HCEC 1CT (cell line): ENCODE measurements at places on chromosomes 6 and 20.
A peak's percentile ranks its signal among the peaks of the same experiment; 100 is the strongest.

DNA sequence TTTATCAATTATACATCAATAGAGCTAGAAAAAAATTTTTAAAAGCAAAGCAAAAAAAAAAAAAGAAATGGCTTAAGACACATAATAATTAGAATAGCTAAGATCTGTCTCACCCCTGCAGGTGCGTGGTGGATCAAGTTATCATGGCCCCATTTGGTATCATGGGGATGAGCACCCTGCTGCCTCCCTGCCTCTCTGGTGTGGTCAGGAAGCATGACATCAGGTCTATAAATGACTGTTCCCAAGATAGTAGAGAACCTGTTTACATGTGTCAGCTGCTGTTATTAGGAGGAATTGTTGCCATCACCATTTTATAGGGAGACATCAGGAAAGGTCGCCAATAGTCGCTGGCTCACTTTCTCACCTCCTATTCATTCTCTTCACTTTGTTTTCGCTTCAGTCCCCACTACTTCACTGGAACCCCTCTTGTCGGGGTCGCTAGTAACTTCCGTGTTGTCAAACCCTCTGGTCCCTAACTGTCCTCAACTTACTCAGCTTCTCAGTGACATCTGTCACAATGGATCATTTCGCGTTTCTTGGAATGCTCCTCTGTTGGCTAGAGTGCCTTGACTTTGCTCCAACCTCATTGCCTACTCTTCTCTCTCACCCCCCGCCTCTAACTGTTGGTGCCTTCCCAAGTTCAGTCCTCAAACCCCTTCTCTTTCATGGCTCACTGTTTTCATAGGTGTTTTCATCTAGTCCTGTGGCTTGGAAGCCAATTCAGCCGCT is 4.7 kb downstream of the DNTTIP1 start:
- DNase-seq: no peak

- no peak for DNase-seq
Measured at GRCh38 chr6:112279031-112279935, 24.9 kb upstream of the LAMA4 start.

DNA sequence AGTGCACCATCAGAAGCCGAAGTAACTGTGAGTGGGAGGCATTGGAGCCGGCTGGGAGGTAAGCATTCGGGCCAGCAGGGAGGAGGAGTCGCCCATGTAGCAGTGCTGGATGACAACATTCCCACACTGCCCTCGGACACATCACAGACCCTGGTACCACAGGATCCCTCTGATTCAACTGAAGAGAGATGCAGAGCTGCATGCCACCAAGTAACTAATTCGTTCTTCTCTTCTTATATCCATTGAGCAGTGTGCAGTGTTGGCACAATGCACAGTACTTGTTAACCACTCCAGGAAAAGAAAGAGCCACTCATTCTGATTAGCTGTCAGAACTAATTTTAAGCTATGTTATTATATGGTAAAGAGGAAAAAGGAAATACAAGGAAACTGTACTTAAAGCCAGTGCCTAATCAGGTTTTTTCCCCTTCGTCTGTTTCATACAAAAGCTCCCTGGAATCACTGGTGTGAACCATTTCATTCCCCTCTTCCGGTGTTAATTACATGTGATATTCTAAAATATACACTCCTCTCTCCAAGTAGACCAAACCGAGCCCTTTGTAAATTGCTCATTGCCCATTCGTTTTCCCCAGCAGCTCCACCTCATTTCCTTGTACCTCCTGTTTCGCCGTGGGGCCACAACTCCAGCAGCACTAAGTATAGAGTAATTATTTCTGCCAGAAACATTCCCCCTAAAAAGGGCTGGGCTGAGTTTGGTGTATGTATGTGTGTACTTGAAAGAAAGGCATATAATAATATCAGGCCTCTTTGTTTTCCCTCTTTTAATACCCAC is 32.4 kb upstream of the ADTRP start:
- no peak for DNase-seq

DNA sequence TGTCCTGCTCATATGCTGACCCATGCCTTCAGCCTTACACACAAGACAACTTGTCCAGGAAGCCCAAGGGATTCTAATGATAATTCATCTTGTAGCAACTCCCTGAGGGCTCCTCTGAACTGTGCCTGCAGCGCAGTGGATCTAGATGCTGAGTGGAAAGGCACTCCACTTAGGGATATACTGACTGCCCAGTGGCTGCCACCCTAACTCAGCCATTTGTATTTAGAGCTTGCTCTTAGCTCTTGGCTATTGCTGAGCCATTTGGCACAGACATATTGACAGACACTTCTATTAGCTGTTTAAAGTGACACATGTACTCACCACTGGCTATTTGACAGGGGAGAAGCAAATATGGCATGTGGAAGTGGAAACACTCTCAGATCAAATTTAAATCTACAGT is 278.3 kb upstream of the SGK1 start:
- DNase-seq: no peak

DNA sequence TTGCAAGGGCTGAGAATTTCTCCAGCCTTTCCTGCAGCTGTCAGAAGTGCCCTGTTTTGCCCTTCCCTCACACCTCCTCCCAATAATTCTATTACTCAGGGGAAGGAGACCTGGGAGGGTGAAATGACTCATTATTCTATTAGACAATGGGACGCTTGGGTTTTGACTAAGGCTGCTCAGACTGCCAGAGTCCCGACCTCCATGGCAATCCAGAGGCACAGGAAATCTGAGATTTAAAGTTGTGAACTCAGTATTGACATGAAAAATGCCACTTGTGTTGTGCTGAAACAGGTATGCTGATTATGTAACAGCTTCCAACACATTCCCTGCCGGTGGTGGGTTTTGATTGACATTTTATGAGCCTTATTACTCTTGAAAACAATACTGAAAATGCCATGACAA is 625.9 kb upstream of the FLRT3 start:
- no peak for DNase-seq

DNA sequence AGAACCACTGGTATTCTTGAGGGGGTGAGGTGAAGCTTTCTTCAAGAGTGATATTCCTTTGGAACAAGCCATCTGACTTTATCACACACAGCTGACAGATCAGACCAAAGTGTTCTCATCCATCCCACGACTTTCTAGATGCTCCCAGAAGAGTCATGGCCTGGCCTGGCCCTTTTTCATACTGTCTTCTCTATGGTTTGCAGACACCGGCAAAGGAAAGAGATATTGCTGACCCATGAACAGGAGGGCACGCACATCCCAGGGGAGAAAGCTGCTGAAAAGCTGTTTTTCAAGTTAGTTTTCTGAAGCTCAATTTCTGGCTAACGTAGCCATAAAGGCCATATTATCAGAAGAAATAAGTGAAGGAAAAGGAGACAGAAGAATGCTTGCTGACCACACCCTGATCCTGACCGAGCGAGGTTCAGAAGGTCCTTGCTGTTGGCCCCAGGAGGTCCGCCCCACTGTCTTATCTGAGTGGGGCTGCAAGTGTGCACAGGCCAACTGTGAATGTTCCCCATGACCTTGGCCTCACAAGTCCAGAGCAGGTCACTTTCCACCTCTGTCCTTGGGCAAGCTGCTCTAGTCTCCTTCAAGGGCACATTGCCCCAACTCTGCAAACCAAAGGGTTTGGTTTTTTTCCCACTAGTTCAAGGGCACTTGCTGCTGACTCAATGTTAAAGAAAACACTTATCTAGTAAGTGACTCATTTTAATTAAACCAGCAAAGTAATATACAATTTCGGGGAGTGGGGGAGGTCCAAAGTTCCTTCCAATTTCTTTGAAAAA is 2.0 kb downstream of the ACSS1 start:
- no peak for DNase-seq

DNA sequence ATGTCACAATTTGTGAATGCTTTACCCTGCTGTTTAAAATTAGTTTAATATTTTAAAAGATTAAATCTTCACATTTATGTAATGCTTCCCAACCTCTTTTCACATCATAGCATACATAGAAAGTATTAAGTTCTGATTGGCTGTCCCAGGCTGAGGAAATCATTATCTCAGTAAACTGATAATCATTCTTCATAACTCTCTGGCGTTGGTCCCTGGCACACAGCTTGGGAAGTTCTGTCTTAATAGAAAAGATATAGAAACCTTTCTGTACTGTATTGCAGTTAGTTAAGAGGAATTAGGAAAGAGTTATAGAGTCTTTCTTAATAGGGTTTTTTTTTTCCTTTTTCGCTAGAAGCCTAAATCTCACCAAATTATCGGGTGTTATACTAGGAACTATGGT is 85.4 kb downstream of the CBFA2T2 start:
- DNase-seq: no peak

- DNase-seq: no peak
Measured at GRCh38 chr6:12331474-12331873, 41.3 kb downstream of the EDN1 start.

DNA sequence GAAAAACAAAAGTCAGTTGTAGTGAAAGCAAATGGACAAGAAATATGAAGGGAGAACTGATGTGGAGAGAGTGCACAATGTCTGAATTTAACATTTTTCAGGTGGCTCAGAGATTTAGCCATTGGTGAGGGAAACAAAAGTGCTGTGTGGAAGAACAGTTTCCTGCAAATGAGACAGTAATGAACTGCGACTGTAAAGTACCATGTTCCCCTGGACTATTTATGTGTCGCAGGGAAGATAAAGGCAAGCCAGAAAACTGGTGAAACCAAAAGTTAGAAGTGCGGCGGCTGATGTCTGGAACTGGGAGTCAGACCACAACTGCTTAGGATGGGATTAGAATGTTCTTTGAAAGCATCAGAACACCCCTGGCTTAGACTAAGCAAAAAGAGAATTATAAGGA is 905.1 kb upstream of the MAN1A1 start:
- DNase-seq: no peak

GRCh38 chr6:741410-742339 is 48.7 kb upstream of the EXOC2 start:
- DNase-seq: no peak

DNA sequence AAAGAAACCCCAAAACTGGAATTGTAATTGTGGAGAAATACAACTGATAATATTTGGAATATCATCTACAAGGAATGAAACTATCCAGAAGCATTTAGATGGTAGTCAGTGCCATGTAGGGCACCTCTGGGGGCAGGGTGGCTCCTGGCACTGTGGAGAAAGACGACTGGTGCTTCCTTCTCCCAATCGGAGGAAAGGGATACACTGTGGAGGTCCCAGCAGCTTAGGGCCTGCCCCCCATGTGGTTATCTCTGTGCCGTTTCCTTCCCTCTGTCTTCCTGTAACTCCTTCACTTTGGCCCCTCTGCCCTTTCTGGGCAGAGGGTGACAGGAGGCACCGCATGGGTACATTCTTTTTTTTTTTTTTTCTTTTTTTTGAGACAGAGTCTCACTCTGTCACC is 178.4 kb downstream of the MTHFD1L start:
- no peak for DNase-seq

DNA sequence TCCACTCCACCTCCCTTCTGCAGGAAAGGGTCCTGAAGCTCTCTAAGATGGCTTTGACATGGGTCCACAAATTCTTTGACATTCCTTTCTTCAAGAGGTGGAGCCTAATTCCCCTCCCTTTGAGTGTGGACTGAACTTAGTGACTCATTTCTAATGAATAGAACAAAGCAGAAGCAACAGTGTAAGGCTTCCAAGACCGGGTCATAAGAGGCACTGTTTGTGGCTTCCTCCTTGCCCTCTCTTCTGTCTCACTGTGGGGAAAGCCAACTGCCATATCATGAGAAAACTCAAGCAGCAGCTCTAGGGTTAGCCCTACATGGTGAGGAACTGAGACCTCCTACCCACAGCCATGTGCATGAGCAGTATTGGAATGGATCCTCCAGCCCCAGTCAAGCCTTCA is 5.9 kb upstream of the CDK5RAP1 start:
- no peak for DNase-seq

DNA sequence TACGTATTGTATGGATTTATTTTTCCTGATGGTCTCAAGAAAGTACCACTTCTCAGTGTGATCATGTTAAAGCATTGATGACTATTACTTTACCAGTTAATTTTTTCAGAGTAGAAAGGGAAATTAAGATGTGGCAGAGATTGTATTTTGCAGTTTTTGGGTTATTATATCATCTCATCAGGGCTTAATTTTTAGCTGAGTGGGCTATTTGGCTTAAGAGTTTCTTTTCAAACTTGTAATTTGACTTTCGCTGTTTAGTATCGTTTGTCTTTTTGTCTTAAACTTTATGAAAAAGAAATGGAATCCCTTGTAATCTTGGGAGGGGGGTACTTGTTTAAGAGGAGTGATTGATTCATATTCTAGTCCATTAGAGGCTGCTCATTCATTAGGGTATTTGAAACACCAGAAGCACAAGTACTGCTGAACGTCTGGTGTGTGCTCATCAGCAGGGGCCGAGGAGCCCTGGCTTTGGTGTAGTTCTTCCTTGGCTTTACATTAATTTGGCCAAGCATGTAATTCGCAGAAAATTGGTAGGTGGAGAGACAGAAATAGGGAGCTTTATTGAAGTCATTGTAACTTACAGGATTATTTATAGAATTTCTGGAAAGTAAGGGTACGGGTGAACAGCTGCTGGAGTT is 112.4 kb downstream of the TIAM2 start:
- DNase-seq: no peak

DNA sequence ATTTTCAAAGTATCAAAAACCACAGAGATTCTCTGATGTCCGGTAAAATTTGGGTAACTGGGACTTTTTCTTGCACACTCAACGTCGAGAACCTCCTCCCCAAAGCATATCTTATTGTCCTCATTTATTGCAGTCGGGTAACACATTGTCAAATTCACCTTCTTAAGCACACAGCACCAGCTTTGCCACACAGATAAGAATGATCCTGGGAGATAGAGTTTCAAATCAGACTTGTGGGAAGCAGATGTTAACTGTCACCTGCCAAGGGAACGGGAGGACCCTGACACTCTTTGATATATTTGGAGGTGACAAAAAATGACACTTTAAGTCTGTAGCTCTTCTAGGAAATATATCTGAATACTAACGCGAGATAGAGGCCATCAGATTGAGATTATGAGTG is 282.1 kb upstream of the BMP2 start:
- no peak for DNase-seq

DNA sequence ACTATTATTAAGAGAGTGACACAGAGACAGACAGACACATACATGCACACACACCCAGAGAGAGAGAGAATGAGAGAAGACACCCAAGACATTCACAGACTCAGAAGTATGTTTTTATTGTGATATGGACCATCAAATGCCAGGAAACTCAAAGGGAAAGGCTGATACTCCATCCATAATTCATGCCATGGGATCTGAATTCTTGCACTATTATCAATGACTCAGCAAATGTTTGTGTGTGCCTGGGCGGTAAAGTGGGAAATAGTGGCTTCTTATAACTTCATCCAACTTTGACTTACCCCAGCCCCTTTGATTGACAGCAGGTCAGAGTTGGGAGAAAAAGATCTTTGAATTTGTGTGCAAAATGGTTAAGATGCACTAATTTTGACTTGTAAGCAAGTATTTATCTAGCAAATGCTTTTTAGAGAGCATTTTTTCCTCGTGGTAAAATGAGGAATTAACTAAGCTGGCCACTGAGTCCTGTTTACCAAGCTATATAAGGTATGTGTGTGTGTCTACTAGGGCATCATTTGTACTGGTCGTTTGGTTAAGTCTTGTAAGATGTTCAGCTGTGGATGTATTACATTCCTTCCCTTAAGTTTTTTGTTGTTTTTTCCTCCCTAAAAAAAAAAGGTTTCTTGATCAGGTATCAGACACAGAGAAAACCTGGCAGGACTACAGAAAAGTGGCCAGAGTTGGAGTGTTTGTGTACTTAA is 3.0 kb upstream of the CCN2 start:
- DNase-seq: peak; percentile 64

- DNase-seq: no peak
Measured at GRCh38 chr6:143478479-143479062, 28.0 kb downstream of the PEX3 start.

GRCh38 chr6:21325201-21325856 is 268.2 kb upstream of the SOX4 start:
- DNase-seq: no peak

GRCh38 chr20:59022754-59023153 is 3.5 kb downstream of the TUBB1 start:
- no peak for DNase-seq
